ENCODE measurements at places on chromosomes 6 and 20.

GRCh38 chr6:80543598-80544222 is 437.2 kb downstream of the BCKDHB start:
- no peak for DNase-seq

DNA sequence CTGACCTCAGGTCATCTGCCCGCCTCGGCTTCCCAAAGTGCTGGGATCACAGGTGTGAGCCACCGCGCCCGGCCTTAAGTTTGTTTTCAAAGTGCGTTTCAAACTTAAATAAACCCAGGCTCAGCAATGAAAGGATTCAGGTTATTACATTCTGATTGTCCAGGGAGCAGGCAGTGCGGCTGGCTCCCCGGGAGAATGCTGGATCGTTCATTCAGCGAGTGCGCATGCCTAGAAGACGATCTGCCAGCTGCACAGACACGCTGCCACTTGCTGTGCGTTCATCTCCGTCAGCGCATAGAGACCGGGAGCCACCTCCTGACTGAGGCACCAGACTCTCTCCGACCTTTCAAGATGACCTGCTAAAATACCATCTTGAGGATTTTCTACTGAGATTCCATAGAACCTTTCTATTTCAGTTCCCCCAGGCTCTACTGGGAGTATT is 163.9 kb upstream of the ZNF217 start:
- DNase-seq = no peak

DNA sequence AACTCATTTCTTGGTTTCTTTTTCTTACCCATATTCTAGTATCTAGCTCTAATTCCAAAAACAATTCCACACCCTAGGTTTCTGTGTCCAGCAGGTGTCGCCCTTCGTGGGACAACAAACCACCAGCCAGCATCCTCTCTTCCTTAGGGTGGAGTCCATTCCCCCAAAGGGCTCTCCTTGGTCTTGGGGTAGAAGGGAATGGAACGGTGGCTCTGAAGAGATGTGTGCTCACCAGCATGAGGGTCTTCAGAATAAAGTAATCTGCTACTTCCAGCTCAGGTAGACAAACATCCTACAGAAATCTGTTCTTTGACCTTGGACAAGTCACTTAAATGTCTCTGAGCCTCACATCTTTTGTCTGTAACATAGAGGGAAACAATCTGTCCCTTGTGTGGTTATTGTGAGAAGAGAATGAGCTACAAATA is 7.2 kb downstream of the HLA-DMB start:
- DNase-seq = peak; percentile 81

- no peak for DNase-seq
Observed at GRCh38 chr6:101266063-101266462, 127.4 kb upstream of the GRIK2 start.

DNA sequence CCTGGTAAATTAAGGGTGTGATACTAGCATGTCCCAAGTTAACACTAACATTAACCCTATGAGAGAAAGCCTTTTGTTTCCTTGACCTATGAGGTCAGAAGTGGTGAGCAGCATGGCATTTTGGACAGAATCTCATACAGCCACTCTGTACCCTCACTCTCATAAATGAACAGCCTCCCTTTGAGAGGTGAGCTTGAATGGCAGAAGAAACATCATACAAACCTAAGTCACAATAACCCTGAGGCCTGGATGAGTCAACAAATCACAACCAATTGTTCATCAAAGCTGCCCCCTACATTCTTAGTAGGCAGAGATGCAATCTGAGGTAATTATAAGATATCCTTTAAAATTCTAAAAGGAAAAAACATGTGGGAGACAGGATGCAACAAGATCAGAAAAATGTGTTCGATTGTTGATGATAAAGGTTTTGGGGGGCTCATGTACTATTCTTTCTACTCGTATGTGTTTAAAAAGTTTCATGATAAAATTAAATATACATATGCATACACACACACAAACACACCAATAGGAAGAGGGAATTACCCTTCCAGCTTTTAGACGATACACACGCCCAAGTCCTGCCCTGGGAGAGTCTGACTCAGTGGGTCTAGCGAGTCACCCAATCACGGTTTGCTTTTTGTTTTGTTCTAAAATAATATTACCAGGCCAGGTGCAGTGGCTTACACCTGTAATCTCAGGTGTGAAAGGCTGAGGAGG is 117.3 kb downstream of the ARHGAP18 start:
- DNase-seq = no peak

DNA sequence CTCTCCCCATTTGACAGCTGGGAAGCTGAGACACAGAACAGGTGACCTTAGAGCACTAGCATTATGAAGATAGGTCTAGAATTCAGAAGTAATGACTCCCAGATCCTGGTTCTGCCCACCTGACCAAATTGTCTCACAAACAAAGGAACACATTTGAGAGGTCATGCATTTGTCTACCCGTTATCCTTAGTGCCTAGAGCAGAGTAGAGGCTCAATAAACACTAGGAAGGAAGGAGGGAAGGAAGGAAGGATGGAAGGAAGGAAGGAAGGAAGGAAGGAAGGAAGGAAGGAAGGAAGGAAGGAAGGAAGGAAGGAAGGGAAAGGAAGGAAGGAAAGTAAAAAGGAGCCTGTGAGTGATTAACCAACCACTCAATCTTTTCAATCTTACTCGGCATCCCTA is 63.3 kb downstream of the SNAP25 start:
- no peak for DNase-seq

DNA sequence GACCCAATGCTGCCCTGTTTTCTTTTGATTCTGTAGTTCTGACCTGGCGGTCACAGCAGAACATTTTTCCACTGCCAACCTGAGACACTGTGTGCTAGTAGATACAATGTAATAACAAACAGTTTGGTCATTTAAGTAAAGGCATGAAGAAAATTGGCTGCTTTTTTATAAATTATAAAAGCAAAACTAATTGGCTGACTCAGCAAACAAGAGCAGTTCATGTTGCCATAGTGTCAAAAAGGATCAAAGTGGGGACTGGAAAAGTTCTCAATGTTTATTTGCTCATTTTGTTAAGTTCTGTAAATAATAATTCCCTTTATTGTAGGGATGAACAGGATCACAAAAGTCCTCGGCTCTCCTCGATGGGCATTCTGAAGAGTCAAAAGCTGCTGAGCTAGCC is 599.5 kb downstream of the PKHD1 start:
- no peak for DNase-seq

GRCh38 chr20:41110930-41111577 is 26.3 kb upstream of the PLCG1 start:
- DNase-seq = no peak

- DNase-seq = no peak
Observed at GRCh38 chr6:34090529-34090928, 55.4 kb downstream of the GRM4 start.

- DNase-seq = peak; percentile 84
Observed at GRCh38 chr20:8399947-8400346, 267.9 kb downstream of the PLCB1 start.

- no peak for DNase-seq
Observed at GRCh38 chr20:3932681-3933080, 43.5 kb downstream of the PANK2 start.

DNA sequence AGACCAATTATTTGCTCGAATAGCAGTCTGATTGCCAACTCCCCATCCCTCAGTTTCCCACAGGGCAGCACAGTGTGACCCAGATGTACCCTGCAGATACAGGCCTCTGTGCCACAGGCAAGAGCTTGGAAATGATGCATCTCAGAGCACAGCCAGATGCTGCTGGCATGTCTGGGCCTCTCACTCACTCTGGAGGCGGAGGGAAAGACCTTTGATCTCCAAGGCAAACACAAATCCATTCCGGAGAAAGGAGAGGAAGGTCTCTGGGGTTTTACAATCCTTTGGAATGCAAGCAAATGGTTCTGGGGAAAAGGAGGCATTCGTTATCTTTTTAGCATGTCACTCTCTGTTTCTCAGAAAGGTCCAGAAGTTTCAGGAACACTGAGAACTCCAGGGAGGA is 74.2 kb downstream of the RIOK1 start:
- DNase-seq = no peak

DNA sequence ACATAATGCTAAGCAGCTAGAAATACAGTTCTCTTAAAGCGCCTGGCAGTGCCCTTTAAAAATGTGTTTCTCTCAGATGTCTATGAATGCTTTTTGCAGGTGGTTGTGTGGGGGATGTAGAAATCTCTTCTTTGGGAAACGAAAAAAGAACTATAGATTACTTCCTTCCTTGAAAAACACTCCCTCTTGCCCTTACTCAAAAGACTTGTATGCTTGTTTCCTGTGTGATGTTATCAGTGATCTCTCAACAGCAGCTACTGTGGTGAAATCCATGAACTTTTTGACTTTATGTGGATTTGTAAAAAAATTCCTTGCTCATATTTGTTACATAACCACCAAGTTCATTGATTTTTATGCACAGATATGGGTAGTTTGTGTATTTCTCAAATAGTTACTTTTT is 916.5 kb downstream of the QKI start:
- no peak for DNase-seq

DNA sequence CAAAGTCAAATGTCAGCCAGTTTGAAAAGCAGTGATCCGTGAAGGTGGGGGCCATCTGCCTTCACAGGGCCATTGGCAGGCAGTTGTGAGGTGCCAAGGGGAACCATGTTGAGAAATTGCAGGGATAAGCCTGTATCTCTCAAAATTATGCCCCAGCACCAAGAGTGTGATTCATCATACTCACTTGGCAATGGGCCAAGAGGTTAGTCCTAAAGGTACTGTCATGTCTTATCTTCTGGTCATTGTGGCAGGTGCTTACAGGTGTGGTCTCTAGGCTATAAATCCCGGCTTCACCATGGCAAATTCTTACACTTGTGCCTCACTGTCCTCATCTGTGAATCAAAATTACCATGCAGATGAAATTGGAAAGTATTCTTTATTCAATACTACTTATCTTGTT is 150.7 kb upstream of the LAMP5 start:
- DNase-seq = no peak

DNA sequence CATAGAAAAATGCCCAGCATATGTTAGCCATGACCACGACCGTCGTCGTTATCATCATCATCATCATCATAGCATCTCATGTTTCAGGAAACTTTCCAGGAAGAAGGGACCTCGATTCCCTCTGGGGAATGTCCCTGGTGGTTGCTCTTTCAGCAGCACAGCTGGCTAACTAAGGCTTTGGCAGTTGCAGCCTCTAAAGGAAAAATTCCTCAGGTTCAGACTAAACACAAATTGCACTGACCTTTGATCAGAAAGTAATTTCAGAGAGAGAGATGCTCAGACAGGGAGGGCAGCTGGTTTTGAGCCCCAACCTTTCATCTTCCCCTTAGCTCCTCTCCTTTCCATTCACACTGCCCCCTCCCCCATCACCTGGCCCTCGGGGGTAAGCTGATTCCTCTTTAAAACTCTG is 5.6 kb upstream of the CFB start:
- no peak for DNase-seq

- no peak for DNase-seq
Observed at GRCh38 chr6:87104667-87105066, 9.8 kb upstream of the CGA start.

GRCh38 chr6:70663881-70664466 is 3.7 kb upstream of the SMAP1 start:
- no peak for DNase-seq

DNA sequence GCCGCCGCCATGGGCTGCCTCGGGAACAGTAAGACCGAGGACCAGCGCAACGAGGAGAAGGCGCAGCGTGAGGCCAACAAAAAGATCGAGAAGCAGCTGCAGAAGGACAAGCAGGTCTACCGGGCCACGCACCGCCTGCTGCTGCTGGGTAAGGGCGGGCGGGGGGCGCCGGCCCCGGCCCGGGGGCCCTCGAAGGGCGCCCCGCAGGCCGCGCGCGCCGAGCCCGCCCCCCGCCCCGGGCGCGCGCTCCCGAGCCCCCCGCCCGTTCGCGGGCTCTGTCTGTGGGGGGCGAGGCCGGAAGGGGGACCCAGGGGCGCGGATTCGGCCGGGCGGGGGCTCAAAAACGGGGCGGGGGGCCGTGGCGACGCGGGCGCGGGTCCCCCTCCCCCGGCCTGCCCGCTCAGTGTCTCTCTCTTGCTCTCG is 39.2 kb downstream of the GNAS start:
- DNase-seq = no peak

GRCh38 chr6:111171577-111172400 is 84.5 kb downstream of the SLC16A10 start:
- no peak for DNase-seq

DNA sequence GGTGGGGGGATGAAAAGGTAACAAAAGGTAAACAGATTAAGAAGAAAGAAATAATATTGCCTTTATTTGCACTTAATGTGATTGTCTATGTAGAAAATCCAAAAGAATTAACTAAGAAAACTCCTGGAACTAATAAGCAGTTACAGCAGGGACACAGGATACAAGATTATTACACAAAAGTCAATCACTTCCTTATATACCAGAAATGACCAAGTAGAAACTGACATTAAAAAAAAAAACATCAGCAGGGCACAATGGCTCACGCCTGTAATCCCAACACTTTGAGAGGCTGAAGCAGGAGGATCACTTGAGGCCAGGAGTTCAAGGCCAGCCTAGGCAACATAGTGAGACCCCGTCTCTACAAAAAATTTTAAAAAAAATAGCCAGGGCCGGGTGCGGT is 123.2 kb upstream of the RIPOR2 start:
- DNase-seq = no peak

DNA sequence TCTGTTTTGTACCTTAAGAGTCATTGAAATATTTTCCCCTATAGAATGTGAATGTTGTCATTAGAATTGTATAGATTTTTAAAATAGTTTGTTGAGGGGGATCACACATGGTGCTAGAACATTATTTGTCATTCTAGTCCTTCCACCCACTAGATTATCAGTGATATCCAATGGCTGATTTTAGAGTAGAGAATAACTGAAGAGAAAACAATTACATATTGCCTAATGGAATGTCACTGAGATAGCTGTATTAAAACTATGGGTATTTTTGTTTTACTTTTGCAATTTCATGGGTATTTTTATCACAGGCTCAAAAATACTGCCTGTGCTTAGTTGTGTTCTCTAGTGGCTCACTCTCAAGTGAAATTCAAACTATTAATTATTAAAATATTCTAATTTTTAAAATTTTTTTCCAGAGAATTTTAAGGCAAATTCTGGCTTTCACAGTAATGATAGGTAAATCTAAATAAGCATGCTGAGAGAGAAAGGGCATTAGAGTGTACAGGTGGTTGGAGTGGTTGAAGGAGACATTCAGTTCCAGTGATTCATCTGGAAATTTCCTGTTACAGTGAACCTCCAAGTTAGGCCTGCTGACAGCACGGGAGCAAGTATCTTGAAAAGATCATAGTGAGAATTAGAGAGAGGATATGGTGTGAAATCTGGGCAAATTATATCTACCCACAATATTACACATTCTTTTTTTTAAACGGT is 399.6 kb downstream of the NKAIN2 start:
- DNase-seq = no peak

- peak; percentile 31 for DNase-seq
Observed at GRCh38 chr20:54123587-54124180, 50.1 kb downstream of the CYP24A1 start.

GRCh38 chr6:36229223-36229622 is 32.7 kb downstream of the BRPF3 start:
- no peak for DNase-seq
